ENCODE measurements at places on chromosomes 3 and 15. TPM values are rescaled to one million over a fixed set of nuclear protein-coding genes. Genes with fewer than 3 reads are reported as not detected.

Gene SAMD7
- not detected for total RNA-seq

Gene NOX5
- total RNA-seq = not detected

DNA sequence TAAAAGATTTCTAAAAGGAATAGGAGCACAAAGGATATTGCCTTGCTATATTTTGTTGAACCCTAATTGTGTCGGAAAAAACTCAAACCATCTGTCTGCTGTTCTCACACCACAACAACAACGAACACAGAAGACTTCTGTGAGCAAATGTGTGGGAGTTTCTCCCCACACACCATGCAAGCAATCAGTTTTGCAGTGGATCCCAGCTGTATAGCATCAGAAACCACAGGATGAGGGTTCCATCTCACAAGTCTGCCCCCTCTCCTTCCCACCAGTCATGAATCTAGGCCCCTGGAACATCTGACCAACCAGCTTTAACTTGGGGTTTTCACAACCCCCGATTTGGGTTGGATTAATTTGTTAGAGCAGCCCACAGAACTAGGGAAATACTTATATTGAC lies 91.3 kb upstream of the SLC4A7 start:
- no peak for DNase-seq

Gene SLC22A13
- total RNA-seq = 0.70 TPM

- DNase-seq = no peak
Observed at GRCh38 chr15:78626381-78626995, 5.7 kb upstream of the CHRNA3 start.

Gene STRIT1
- total RNA-seq = not detected

DNA sequence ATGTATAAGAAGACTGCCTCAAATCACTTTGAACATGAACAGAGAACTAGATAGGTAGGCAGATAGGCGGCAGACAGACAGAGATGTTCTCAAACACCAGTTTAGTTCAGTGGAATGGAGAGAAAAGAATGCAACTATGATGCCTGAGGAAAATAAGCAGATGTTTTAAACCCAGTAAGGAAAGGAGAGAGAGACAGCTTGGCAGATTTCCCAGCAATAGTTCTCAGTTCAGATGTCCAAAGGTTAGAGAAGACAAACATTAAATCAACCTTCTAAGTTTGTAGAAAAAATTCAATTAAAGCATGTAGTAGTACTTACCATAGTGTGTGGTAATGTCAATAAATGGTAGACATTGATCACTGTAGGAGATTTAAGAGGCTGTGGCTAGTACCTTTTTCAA lies 209.6 kb upstream of the PFN2 start:
- DNase-seq = no peak

Gene TGM5
- total RNA-seq = not detected

DNA sequence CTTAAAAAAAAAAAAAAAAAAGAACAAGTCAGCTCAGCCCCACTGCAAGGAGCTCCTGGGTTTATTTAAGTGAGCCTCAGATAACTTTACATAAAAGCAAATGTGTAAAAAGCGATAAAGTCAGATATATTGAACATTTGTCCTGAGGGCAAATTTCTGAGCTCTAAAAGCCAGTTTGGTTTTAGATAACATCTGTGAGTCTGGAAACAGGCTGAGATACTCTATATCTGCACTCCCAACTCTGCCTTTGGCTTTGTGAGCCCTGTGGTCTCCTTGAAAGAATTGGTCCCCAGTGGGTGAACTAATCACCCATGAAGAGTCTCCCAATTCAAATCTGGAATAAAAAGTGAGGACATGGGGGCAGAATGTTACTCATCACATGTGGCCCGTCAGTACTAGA lies 104.6 kb downstream of the APBA2 start:
- no peak for DNase-seq

Data from uterus (tissue), 4 donors.